ENCODE measurements at places on chromosomes 13 and 19.

GRCh38 chr19:46472592-46472991 is 1.2 kb upstream of the PNMA8A start:
- no peak for DNase-seq

DNA sequence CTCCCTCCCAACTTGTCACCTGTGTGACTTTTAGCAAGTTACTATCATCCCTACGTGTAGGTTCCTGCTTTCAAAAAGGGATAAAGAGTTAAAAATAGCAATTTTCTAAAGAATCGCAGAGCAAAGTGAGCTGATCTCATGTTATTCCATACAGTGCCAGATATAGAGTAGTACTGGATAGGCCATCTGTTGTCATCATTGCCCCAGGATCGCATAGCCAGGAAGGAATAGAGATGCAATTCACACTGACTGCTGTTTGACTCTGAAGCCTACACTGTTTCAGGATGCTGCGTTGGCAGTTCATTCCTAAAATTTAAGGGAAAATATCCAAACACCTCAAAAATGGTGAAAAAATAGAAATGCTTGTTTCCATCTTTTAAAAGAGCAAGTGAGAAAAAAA is 138.9 kb downstream of the SHISA2 start:
- no peak for DNase-seq

GRCh38 chr19:41551212-41551610 is 24.8 kb upstream of the CEACAM21 start:
- DNase-seq: no peak

- peak; percentile 57 for DNase-seq
Measured at GRCh38 chr19:41570639-41571112, 5.3 kb upstream of the CEACAM21 start.

- no peak for DNase-seq
Measured at GRCh38 chr19:40116075-40116474, 25.3 kb upstream of the ZNF780A start.

- no peak for DNase-seq
Measured at GRCh38 chr13:112742583-112742982, 52.7 kb downstream of the ATP11A start.

- DNase-seq: no peak
Measured at GRCh38 chr19:49264258-49264657, 60.7 kb downstream of the SLC6A16 start.

DNA sequence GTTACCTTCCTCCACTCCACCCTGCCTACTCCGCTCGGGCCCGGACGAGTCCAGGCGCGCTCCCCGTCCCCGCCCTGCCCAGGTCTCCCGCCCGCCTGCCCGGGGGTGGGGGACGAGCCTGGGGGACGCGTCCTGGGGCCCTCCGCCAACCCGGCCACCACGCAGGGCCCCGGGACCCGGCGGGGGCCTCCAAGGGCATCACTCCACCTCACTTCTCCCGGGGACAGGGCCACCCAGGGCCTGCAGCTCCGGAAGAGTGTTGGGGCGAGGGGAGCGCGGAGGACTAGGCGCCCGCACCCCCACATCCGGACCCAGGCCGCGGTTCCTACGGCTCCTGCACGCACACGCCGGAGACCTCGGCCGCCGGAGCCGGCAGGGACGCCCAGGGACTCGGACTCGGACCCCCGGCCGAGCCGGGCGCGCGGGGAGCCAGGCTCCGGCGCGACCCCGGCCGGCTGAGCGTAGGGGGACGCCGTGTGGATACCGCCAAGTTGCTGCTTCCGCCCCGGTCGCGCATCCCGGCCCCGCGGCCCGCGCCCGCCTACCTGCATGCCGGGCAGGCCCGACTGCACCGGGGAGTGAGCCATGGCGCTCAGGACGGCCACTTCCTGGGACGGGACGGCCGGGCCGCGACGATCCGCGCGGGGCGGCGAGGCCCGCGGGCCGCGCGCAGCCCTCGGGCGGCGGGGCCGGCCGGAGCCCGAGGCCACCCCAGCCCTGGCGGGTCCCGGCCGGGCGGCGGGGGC is 534 bp downstream of the STK24 start:
- DNase-seq: no peak

DNA sequence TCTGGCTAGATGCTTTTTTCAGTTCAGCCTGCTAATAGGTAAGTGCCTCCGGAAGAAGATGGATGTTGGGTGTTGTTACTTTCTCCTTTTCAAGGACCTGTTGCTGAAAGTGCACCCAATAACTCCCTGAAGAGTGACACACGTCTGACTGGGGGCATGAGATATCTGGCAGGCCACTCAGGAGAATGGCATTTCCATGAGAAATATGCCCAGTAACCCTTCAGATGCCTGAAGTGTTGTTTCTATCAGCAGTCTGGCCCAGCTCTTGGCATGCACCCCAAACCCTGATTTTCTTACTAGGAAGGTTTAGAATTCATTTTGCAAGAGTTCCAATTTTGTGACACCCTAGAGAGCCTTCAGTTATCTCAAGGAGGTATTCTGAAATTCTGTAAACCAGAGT is 71.5 kb downstream of the ARHGAP35 start:
- no peak for DNase-seq

GRCh38 chr19:56126983-56127780 is 6.1 kb upstream of the ZNF787 start:
- DNase-seq: no peak

DNA sequence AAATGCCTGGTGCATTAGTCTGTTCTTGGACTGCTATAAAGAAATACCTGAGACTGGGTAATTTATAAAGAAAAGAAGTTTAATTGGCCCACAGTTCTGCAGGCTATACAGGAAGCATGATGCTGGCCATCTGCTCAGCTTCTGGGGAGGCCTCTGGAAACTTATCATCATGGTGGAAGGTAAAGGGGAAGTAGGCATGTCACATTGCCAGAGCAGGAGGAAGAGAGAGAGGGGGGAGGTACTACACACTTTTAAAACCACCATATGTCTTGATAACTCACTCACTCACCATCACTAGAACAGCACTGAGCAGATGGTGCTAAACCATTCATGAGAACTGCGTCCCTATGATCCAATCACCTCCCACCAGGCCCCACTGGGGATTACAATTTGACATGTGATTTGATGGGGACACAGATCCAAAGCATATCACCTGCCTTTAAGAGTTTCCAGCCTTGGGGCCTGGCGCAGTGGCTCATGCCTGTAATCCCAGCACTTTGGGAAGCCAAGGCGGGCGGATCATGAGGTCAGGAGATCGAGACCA is 219.0 kb downstream of the KATNAL1 start:
- DNase-seq: no peak

DNA sequence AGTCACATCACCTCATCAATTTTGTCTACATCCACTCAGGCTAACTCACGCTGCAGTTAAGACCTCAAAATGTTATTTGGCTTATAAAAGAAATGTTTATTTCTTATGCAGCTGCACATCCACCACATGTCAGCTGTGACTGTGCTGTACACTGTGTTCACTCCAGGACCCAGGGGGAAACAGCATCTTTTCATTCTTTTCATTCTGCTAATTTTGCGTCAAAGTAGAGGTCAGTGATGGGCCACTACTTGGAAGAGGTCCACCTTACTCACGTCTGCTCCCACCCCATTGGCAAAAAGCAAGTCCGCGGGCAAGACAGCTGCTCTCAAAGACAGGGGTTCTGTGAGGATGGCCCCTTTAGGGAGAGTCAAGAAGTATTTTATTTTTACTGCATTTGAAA is 4.5 kb upstream of the DCT start:
- no peak for DNase-seq

- DNase-seq: no peak
Measured at GRCh38 chr19:50184196-50184595, 19.2 kb upstream of the MYH14 start.

GRCh38 chr13:36666477-36667229 is 7.2 kb upstream of the SERTM1 start:
- no peak for DNase-seq

GRCh38 chr13:35143123-35143522 is 201.1 kb downstream of the NBEA start:
- DNase-seq: no peak
